ENCODE measurements at places on chromosomes 1 and 21. TPM values are rescaled to one million over a fixed set of nuclear protein-coding genes. Genes with fewer than 3 reads are reported as not detected.

DNA sequence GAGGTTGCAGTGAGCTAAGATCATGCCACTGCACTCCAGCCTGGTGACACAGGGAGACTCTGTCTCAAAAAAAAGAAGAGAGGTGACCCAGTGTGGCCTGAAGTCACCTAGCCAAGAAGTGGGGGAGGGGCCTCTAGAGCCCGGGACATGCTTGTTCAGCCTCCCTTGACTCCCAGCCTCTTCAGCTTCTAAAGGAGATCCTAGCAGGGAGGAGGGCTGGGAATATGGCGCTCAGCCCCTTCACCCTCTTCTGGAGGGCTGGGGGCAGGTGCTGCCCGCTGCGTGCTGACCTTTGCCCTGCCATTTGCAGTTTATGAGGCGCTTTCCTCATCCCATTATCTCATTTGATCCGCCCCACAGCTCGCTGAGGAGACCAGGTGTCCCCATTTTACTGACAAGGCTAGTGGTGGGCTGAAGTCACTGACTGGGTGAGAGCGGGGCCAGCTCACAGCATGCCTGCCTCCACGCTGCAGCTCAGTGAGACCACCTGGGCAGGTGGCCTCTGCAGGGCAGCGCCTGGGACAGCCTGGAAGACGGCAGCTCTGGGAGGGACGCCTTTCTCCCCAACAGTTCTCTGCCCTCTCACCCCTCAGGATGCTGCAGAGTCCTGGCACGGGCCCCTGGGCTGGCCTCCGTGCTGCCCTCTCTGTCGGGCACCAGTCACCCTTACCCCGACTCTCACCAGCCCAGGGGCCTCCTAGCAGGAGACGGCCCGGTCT, 7.5 kb downstream of the ELF3 start:
- no peak for DNase-seq

- DNase-seq, result peak; percentile 6
Observed at GRCh38 chr1:51323778-51324177, 6.6 kb downstream of the TTC39A start.

GRCh38 chr1:243233908-243234307, 21.2 kb downstream of the CEP170 start:
- DNase-seq, result no peak

- DNase-seq, result peak; percentile 14
Observed at GRCh38 chr1:110673805-110674336, 869 bp downstream of the KCNA3 start.

Gene MATN1
- under 0.01 TPM for total RNA-seq

DNA sequence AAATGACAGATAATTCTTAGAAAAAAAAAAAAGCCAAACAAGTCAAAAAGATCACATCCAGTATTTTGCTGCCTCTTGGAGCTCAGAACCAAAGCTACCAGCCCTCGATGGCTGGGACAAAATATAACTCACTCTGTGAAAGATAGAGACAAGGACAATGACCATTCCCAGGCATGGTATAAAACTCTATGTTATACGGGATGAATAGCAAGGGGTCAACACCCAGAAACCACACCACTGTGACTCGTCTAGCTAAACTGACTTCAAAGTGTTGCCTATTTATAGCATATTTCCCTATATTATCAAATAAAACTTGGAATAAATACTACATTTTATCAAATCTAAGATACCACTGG, 10.1 kb downstream of the TMEM63A start:
- peak; percentile 55 for DNase-seq

Gene INSRR
- total RNA-seq, result 0.29 TPM

Measured in osteoblast (primary cell).